ENCODE measurements at places on chromosomes 11 and 22.
A peak's percentile ranks its signal among the peaks of the same experiment; 100 is the strongest.

- DNase-seq: no peak
Observed at GRCh38 chr11:1564535-1565172, 7.4 kb downstream of the DUSP8 start.

DNA sequence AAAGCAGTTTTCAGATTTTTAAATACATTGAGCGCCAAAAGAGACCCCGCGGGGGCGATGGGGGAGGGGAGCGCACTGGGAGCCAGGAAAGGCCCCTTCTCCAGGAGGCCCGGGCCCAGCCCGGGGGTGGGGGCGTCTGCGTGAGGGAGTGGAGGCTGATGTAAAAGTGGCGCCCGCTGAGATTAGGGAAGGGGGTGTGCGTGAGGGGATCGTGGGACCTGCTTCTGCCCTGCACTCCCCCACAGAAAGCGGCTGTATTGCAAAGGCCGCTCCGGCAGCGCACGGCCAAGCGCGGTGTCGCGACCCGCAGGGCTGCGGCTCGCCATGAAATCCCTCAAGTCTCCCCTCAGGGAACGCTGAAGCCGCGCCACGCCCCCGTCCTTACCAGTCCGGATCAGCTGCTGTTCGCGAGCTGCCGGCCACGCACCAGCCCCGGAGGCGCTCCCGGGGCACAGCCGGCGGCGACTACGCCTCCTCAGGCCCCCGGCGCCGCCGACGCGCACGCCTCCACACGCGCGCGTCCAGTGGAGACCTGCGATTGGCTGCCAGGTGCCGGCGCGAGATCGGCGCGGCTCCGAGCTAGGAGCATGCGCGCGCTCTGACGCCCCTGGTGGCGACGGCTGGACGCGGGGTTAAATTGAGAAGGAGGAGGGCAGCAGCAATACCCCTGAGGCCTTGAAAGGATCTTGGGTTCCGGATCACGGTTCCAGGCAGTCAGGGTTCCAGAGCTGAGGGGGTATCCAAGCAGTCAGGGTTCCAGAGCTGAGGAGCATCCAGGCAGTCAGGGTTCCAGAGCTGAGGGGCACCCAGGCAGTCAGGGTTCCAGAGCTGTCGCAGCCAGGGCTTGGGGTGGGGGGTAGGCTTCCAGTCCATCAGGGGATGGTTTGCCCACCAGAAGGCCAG is at the start of gene ZNF280B:
TSS of gene ZNF280B (minus strand) at position 469 of the 903 bp plus-strand sequence. CDS start 19,344 bp downstream, outside the sequence.
- peak; percentile 55 for DNase-seq

- DNase-seq: no peak
Observed at GRCh38 chr11:59437770-59438169, 1.5 kb downstream of the OR5A1 start.

DNA sequence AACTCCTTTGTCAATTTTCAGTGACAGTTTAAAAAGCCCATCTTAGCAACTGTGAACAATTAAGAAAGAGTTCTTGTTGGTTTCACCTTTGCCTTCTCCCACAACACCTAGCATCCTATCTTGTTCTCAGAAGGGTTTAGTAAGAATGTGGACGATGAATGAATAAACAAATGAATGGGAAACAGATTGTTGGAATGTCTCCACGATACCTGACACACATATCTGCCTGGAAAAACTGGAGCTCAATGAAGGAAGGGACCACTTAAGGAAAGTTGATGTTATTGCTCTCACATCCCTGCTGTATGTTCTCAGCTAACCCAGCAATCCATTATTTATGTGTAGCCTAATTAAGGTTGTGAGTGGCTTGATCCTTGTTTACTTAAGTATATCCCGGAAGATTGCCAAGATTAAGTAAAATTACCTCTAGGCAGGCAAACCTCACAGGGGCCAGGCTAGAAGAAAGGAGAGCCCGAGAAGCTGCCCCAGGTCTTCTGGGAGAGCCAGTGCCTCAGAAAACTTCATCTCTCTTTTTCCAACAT is 286.4 kb downstream of the NXPE2 start:
- no peak for DNase-seq

DNA sequence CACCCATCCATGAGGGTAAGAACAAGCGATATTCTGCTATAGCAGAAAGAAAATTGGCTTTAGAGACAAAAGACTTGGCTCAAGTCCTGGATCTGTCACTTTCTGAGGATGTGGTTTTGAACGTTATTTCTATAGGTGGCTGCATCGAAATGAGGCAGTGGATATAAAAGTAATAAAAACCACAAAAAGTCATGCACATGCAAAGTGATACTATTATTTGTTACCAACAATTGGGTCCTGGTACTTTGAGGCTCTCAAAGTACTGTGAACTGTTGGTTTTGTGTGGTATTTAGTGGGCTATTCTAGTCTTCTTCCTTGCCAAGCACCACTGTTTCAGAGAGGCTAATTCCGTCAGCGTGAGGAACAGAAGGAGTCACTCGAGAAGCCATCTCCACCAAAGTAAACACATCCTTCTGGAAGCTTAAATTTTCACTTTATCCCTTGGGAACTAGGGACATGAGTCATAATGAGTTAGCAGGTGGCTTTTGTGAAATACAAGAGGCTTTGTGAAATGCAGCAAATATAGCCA is 13.1 kb downstream of the UBASH3B start:
- DNase-seq: no peak
